ENCODE measurements at places on chromosomes 1 and 21.

DNA sequence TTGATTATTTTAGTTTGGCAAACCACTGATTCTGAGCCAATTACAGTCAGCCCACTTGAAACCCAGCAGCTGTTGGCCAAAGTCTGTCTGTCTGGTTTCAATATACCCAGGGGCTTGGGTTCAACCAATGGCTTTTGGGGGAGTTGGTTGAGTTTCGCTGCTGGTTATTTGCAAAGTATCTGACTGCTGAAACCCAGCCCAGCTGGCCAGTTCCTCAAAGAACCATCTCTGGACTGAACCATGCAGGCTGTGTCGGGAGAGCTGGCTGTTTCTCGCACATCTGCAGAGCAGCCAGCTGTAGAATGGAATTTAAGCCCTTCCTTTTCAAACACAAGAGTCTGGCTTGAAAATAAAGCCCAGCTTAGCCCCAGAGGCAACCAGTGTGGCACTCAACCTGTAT lies 66.0 kb upstream of the PAX7 start:
- H3K4me3 ChIP-seq, result no peak overlapping the region
- no peaks in the 10 kb centered on the region for H3K4me1 ChIP-seq
- DNase-seq, result no peak
- H3K27me3 ChIP-seq, result peaks cover 4% of the 10 kb centered on the region

- no peak overlapping the region for H3K27ac ChIP-seq
- H3K36me3 ChIP-seq, result no peaks in the 10 kb centered on the region
- DNase-seq, result no peak
- no peak overlapping the region for H3K4me3 ChIP-seq
- H3K27me3 ChIP-seq, result no peaks in the 10 kb centered on the region
- no peaks in the 10 kb centered on the region for H3K4me1 ChIP-seq
Observed at GRCh38 chr21:15688809-15689208, 41.0 kb upstream of the USP25 start.

DNA sequence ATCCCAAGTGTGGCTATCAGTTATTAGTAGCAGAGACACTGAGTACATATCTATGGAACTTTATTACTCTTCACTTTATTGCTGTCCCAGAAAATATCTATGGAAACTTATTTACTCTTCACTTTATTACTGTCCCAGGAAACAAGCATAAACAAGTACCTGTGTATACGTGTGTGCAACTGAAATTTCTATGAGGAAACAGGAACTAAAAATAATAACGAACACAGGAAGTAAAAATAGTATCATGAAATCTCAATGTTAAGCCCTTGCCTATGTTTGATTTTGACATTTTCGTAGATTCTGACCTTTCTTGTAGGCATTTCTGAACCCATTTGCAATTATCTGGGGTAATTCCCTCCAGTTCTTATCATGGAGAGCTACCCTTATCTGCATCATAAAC lies 64.9 kb upstream of the KRTAP19-8 start:
- H3K27ac ChIP-seq, result no peak overlapping the region
- no peaks in the 10 kb centered on the region for H3K27me3 ChIP-seq
- no peak overlapping the region for H3K4me3 ChIP-seq
- DNase-seq, result no peak
- no peaks in the 10 kb centered on the region for H3K36me3 ChIP-seq

DNA sequence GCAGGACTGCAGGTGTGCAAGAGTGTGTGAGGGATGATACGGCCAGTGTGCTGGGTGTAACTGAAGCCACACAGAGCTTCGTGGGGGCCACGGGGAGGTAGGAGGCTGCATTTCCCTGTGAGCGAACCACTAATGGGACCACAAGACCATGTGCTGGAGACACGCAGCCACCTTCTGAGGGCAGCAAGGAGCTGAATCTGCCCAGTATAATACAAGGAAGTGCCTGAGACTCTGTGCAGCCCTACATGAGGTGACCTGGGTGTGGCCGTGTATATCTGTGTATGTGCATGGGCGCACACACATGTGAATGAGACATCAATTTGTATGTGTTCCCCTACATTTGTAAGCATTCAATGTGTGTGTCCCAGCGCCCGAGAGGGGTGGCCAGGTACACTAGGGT lies 50.8 kb downstream of the CHD5 start:
- no peak overlapping the region for H3K4me3 ChIP-seq
- H3K36me3 ChIP-seq, result no peaks in the 10 kb centered on the region
- no peaks in the 10 kb centered on the region for H3K4me1 ChIP-seq
- DNase-seq, result no peak

- H3K4me3 ChIP-seq, result no peak overlapping the region
- no peaks in the 10 kb centered on the region for H3K36me3 ChIP-seq
- no peak for DNase-seq
- no peaks in the 10 kb centered on the region for H3K27me3 ChIP-seq
Observed at GRCh38 chr1:221141606-221142285, 262.5 kb downstream of the HLX start.

- DNase-seq, result no peak
- H3K27me3 ChIP-seq, result no peaks in the 10 kb centered on the region
- H3K4me3 ChIP-seq, result no peak overlapping the region
- no peaks in the 10 kb centered on the region for H3K4me1 ChIP-seq
- H3K27ac ChIP-seq, result no peak overlapping the region
- no peaks in the 10 kb centered on the region for H3K36me3 ChIP-seq
Observed at GRCh38 chr21:40587736-40588346, 259.1 kb downstream of the DSCAM start.

- no peak overlapping the region for H3K4me3 ChIP-seq
- H3K4me1 ChIP-seq, result no peaks in the 10 kb centered on the region
- no peaks in the 10 kb centered on the region for H3K36me3 ChIP-seq
Observed at GRCh38 chr1:167114725-167115124, 20.9 kb downstream of the STYXL2 start.

DNA sequence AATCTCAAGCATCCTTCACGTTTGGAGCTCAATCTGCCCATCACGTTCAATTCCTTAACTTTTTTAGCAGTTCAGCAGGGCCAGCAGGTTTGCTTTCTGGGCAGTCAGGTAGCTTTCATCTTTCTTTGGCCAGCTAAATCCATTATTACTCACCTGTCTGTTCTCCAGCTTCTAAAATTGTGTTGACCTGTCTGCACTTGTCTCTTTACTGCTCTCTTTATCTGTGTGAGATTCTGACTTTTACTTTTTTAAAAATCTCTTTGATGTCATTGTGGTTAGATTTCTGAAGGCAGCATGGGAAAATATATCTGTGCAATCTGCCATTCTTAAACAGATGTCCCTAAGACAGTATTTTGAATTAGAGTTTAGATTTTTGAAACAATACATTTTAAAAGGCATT lies 24.9 kb upstream of the CYYR1 start:
- no peaks in the 10 kb centered on the region for H3K4me1 ChIP-seq
- H3K36me3 ChIP-seq, result no peaks in the 10 kb centered on the region
- no peak overlapping the region for H3K27ac ChIP-seq
- no peaks in the 10 kb centered on the region for H3K27me3 ChIP-seq
- no peak for DNase-seq
- no peak overlapping the region for H3K4me3 ChIP-seq

GRCh38 chr1:107016376-107016978 lies 40.0 kb upstream of the PRMT6 start:
- no peaks in the 10 kb centered on the region for H3K36me3 ChIP-seq
- no peaks in the 10 kb centered on the region for H3K4me1 ChIP-seq
- H3K27me3 ChIP-seq, result no peaks in the 10 kb centered on the region
- H3K27ac ChIP-seq, result no peak overlapping the region
- DNase-seq, result no peak
- no peak overlapping the region for H3K4me3 ChIP-seq

DNA sequence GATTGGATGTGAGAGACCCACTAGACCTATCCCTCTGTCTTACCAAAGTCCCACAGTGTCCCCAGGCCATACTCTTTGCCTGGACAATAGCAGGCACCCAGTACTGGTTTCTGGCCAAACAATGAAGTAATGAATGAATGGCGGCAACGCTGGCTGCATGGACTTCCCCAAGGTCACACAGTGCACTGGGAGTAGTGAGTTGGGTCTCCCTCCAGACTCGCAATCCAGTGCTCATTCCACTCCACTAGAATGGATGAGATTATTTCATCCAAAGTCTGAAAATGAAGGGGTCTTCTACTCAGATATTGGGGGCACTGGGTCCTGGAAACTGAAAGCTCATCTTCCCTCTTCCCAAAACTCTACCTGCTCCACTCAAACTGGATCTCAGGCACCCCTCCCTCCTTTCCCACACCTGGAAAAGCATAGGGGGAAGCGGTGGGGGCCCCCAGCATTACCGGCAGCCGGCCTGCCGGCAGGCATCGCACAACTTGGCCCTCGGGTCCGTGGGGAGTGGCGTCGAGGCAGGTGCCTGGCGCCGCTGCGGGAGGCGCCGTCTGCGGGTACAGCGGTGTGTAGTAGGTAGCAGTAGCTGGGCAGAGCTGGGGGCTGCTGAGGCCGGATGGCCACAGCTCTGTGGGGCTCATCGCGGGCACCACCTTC lies 816 bp downstream of the E2F2 start:
- no peaks in the 10 kb centered on the region for H3K27me3 ChIP-seq
- peaks cover 28% of the 10 kb centered on the region for H3K4me1 ChIP-seq
- DNase-seq, result no peak
- H3K27ac ChIP-seq, result peak overlapping the region; percentile 82
- H3K4me3 ChIP-seq, result peak overlapping the region; percentile 63
- no peaks in the 10 kb centered on the region for H3K36me3 ChIP-seq

DNA sequence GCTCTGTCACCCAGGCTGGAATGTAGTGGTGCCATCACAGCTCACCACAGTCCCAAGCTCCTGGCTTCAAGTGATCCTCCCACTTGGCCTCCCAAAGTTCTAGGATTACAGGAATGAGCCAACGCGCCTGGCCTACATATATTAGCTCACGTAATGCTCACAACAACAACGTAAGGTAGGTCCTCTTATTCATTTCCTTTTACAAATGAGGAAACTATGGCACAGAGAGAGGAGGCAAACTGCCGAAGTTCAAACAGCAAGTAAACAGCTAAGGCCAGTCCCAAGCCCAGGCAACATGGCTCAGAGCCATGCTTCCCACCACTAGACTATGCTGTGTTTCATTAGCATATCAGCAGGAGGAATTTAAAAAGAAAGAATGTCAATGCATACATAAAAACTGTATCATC lies 284.4 kb downstream of the VAV3 start:
- no peaks in the 10 kb centered on the region for H3K27me3 ChIP-seq
- H3K27ac ChIP-seq, result peak overlapping the region; percentile 88
- no peak overlapping the region for H3K4me3 ChIP-seq
- H3K4me1 ChIP-seq, result no peaks in the 10 kb centered on the region

GRCh38 chr21:34632498-34632897 lies 17.6 kb upstream of the RCAN1 start:
- H3K36me3 ChIP-seq, result no peaks in the 10 kb centered on the region
- H3K4me1 ChIP-seq, result no peaks in the 10 kb centered on the region
- H3K4me3 ChIP-seq, result no peak overlapping the region
- no peak for DNase-seq
- H3K27me3 ChIP-seq, result no peaks in the 10 kb centered on the region

GRCh38 chr1:9434247-9435152 lies 104.8 kb upstream of the SLC25A33 start:
- peak overlapping the region; percentile 79 for H3K27ac ChIP-seq
- H3K36me3 ChIP-seq, result no peaks in the 10 kb centered on the region
- no peak overlapping the region for H3K4me3 ChIP-seq
- peaks cover 10% of the 10 kb centered on the region for H3K4me1 ChIP-seq
- no peaks in the 10 kb centered on the region for H3K27me3 ChIP-seq

DNA sequence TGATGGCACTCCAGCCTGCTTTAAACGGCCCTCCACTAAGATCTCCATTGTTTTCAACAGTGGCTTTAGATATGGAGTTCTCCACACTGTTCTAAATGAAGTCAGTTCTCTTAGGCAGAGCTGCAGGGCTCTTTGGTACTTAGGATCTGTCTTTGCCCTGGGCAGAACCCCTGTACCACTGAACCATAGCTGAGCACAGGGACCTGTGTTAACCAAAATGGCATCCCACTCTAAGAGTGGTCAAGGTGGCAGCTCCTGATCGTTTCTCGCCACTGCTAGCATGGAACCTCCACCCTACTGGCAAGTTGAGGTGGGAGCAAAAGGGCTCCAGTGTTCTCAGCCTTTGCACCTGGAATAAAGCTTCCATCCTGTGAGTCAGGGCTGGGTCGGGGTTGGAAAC lies 186.7 kb downstream of the TM2D1 start:
- H3K27ac ChIP-seq, result no peak overlapping the region
- no peaks in the 10 kb centered on the region for H3K36me3 ChIP-seq
- no peak overlapping the region for H3K4me3 ChIP-seq
- H3K4me1 ChIP-seq, result no peaks in the 10 kb centered on the region
- no peak for DNase-seq
- H3K27me3 ChIP-seq, result no peaks in the 10 kb centered on the region

- H3K27ac ChIP-seq, result peak overlapping the region; percentile 32
- H3K4me1 ChIP-seq, result no peaks in the 10 kb centered on the region
- no peaks in the 10 kb centered on the region for H3K27me3 ChIP-seq
Observed at GRCh38 chr1:109802901-109803561, 39.3 kb upstream of the EPS8L3 start.

DNA sequence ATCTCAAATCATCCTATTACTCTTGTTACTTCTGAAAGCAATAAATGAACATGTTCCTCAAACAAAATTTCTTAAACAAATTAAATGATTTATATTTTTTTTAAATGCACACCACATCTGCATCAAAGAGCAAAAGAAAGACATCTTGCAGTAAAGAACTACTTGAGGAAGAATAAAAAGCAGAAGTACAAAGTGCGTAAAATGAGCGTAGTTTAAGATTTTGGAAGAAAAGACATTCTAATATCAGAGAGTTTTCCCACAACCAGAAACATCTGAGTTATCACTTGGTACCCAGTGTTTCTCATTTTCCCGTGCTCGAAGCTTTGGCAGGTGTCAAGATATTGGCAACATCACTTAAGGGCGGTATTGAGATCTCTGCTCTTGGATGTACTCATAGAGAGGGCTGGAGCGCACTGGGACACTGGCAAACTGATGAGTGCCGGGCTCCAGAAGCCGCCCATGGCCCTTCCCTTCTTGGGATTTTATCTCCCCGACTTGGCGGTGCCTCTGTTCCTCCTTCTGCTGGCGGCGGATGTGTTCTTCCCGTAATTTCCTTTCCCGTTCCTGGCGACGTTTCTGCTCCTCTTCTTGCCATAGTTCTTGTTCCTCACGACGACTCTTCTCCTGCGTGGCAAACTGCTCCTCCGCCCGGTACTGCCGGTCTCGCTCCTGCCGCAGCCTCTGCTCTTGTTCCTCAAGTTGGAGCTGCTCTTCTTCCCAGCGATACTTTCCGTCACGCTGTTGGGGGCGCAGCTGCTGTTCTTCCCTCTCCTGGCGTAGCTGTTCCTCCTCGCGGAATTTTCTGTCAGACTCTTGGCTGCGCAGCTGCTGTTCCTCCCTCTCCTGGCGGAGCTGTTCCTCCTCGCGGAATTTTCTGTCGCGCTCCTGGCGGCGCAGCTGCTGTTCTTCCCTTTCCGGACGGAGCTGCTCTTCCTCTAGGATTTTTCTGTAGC lies 7.9 kb downstream of the TCHH start:
- no peak overlapping the region for H3K27ac ChIP-seq
- peaks cover 11% of the 10 kb centered on the region for H3K4me1 ChIP-seq
- H3K4me3 ChIP-seq, result peak overlapping the region; percentile 25
- H3K27me3 ChIP-seq, result peaks cover 76% of the 10 kb centered on the region

- no peaks in the 10 kb centered on the region for H3K4me1 ChIP-seq
- H3K36me3 ChIP-seq, result no peaks in the 10 kb centered on the region
- no peak for DNase-seq
- H3K27ac ChIP-seq, result no peak overlapping the region
Observed at GRCh38 chr1:59098655-59099054, 198.2 kb upstream of the FGGY start.

GRCh38 chr1:227895828-227896685 lies 51.7 kb downstream of the WNT9A start:
- H3K36me3 ChIP-seq, result no peaks in the 10 kb centered on the region
- DNase-seq, result no peak
- H3K4me1 ChIP-seq, result no peaks in the 10 kb centered on the region
- H3K4me3 ChIP-seq, result no peak overlapping the region

- no peaks in the 10 kb centered on the region for H3K4me1 ChIP-seq
- no peaks in the 10 kb centered on the region for H3K36me3 ChIP-seq
- H3K27ac ChIP-seq, result no peak overlapping the region
- no peak overlapping the region for H3K4me3 ChIP-seq
- no peak for DNase-seq
- no peaks in the 10 kb centered on the region for H3K27me3 ChIP-seq
Observed at GRCh38 chr1:18091660-18092446, 15.7 kb upstream of the IGSF21 start.
